SK-MEL-5 (cell line): ENCODE measurements at places on chromosomes 7 and 10.

- no peak for DNase-seq
Observed at GRCh38 chr7:158498443-158499081, 89.1 kb downstream of the PTPRN2 start.

DNA sequence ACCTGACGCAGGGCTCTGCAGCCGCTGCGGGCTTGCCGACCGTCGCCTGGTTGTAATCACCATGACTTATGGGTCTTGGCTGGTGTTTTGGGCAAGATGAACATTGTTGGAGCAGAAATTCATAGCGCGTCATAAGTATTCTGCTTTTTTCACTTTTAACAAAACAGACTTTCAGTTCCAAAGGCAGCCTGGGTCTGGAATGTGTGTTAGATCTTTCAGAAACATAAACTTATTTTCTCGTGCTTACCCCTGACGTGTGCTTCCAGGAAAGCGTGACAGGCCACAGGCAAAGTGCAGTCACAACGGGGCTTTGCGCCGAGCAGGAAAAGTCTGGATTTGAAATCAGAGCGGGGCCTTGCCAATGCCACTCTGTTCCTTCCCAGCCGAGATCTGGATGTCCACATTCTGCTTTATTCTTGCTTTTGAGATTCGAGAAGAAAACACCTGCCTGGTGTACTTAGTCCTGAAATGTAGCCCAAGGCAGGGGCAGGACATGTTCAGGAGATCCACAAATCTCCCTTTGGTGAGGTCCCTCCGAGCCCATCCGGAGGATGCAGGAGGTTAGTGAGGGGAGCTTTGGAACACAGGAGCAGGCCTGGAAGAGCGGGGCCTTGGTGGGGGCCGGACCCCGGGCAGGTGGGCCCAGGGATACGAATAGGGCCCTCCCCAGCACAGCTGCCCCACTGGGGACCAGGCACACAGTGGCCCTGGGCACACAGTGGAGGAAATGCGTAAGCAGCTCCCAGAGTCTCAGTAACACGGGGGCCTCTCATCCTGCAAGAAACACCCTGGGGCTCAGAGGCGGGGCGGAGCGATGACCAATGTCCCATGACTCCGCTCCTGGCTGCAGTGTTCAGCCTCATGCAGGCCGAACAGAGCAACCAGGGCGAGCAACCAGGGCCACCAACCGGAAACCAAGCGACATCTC is 49.5 kb upstream of the EBF3 start:
- no peak for DNase-seq

DNA sequence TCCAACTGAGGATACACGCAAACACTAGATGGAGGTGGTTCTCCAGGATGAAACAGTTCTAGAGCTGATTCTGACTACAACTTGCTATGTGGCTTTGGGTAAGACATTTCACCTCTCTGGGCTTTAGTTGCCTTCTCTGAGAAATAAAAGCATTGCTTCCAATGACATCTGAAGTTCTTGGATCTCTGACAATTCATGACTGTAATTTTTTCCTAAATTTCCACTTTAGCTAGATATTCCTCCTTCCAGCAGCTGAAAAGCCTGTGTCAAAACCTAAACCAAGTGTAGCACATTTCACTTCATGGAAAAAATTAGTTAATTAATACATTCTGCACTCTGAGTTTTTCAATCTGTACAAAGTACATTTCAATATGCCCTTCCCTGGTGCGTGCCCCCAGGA is 50.0 kb upstream of the ANK3 start:
- no peak for DNase-seq

- peak; percentile 30 for DNase-seq
Observed at GRCh38 chr10:26696786-26697162, 727 bp upstream of the PDSS1 start.

DNA sequence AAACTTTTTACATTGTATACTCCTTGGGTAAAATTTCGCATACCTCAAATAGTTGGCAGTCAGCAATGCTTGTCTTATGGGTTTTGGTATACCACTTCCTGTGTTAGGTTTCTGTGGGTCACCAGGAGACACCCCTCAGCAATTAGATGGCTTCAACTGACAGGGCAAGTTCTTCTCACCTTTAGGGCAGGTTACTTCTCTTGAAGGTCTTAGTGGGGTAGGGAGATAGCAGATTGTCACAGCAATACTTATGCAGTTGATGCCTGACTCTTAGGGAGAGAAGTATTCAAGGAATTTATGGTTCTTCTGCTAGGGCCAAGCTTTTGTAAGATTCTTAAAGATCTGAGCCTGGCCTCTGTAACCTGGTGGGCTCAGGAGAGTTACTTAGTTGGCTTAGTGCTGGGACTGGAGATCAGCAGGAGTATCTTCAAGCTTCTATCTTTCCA is 42.9 kb downstream of the MKLN1 start:
- peak; percentile 8 for DNase-seq

- DNase-seq: no peak
Observed at GRCh38 chr10:66678521-66678920, 247.3 kb upstream of the LRRTM3 start.

DNA sequence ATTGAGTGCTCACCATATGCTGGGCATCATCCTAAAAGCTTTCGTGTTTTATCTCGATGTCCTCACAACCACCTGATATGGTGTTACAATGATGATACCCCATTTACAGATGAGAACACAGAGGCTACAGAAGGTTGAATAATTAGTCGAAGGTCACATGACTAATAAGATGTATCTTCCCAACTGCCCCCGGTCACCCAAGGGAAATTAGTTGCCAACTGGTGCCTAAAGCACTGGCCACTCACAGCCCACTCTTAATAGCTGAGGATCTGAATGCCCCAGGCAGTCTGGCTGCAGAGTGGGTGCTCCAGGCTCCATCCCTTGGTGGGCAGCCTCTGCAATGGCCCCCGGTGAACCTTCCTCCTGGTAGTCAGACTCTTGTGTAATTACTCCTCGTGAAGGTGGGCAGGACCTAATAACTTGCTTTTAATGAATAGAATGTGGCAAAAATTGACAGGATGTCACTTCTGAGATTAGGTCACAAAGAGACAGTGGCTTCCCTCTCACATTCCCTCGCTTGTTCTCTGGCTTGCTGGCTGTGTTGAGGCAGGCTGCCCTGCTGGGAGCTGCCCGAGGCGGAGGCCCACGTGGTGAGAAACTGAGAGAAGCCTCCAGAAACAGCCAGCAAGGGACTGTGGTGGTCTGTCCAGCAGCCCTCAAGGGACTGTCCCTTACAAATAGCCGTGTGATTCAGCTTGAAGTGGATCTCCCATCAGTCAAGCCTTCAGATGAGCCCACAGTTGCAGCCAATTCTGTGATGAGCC is 109.4 kb downstream of the ARHGAP22 start:
- no peak for DNase-seq

GRCh38 chr10:98100476-98100875 is 34.0 kb upstream of the R3HCC1L start:
- no peak for DNase-seq

GRCh38 chr7:93575555-93576399 is 1.3 kb upstream of the CALCR start:
- peak; percentile 49 for DNase-seq

DNA sequence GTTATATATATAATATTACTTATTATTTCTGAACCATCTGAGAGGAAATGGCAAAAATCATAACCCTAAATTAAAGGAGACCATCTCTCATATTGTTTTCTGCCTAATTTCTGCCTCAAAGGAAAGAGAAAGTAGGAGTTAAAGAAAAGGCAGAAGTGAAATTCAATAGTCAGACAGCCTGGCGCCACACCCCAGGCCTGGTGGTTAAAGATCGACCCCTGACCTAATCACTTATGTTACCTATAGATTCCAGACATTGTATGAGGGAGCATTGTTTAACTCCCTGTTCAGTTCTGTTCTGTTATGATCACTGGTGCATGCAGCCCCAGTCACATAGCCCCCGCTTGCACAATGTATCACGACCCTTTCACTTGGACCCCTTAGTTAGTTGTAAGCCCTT is 24.9 kb upstream of the CHST3 start:
- DNase-seq: no peak

DNA sequence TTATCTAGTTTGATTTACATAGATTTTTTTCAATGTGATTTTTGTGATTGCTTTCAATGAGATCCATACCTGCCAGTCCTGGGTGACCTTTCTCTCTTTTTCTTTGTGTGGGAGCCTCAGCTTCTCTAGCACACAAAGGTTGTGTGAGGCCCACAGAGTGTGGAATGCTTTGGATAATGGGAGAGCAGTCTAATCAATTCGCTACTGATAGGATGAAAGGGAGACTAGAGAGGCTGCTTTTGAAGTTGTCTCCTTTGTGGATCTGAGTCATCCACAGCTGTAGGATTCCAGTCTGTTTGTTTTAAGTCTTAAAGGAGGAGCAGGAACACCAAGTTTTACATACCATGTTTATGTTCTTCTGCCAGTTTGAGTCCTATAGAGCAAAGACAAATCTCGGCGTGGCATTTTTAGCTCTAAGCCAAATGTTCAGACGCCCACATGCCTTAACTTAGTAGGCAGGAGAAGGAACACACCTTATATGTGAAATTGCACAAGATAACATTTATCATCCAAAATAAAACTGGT is 330.0 kb downstream of the ARL4A start:
- peak; percentile 36 for DNase-seq

DNA sequence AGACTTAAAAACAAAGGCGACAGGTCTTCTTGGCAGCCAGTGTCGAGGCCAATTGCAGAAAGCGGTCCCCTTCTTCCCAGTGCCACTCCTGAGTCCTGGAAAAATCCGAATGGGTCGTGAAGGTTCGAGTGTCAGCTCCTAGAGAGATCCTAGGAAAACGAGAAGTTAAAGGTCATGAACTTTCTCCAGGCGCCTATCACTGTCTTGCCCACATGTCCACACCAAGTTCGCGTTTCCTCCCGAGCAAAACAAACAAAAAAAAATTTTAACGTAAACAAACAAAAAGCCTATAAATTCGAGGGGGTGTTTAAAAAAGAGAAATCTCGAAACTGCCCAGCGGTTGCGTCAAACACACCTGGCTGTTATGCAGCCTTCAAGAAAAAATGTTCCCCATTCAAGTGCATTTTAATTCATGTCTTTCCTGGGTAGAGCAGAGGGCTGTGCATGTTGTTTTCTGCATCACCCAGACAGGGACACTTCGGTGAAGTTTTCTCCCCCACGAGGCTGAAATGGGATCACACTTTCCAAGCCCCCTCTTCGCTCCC is 1.5 kb downstream of the ARHGAP21 start:
- no peak for DNase-seq

DNA sequence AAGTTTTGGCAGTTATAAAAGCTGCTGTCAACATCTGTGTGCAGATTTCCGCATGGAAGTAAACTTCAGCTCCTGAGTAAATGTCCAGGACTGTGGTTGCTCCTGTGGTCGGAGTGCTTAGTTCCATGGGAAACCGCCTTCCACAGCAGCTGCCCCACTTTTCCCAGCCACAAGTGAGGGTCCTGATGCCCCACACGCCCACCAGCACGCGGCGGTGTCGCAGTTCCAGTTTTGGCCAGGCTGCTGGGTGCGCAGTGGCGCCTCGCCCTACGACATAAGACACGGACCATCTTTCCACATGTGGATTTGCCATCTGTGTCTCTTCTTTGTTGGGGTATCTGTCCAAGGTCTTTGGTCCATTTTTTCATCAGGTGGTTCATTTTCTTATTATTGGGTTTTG is 167.1 kb downstream of the DIP2C start:
- no peak for DNase-seq

DNA sequence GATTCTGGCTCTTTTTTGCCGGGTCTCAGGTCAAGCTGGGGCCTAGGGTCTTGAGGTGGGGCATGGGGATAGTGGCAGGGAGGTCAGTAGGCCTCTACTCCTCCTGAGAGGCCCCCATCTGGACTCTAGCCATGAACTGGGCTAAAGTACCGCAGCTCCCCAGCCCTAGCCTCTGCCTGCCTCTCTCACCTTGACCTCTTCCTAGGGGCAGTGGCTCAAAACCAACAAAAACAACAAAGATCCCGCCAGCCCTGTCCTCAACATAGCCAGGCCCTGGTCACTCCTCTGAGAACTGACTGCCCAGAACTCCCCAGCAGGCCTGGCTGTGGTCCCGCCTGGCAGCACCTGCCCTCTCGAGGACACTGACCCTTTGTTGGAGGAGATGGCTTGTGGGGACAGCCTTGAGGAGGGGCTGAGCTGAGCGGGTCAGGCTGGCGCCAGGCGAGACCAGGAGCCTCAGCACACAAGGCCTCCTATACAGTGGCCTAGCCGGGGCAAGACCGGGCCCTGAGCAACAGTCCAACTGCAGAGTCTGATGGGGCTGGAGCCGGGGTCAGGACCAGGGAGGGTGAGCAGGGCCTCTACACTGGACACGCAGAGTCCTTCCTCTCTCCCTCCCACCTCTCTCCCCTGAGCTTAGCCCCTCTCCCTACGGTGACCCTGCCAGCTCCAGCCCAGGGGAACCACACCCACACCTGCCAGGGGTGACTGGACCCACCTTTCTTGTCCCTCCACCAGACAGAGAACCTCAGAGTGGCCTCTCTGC is 11.6 kb upstream of the PPIF start:
- peak; percentile 10 for DNase-seq

DNA sequence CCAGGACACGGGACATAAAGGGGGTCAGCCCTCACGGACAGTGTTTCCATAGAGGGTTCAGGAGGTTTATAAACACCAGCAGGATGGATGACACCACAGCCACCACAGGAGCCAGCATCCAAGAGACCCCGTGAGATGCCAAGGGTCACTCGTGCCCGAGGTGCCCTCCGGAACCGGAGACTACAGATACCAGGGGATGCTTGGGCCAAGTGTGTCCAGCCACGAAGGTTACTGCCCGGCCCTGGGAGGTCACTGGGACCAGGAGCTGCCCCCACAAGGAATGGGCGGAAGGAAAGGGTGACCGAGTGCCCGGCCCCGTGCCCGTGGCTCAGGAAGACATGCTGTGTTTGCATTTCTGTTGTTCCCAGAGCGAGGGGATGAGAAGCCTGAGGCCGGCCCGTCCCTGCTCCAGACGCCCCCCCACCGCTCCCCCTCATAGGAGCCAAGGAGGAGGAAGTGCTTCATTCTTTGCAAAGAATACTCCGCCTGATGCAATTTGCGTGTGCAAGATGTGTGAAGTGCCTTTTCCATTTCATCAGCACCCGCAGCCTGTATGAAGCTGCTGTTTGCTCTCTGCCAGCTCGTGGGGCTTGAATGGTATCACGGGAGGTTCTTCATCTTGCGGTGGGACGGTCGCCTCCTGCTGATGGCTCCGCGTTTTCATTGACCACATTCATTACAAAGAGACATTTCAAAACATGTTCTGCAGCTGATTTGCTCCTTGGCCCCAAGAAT is 176.4 kb downstream of the ELFN1 start:
- DNase-seq: no peak

DNA sequence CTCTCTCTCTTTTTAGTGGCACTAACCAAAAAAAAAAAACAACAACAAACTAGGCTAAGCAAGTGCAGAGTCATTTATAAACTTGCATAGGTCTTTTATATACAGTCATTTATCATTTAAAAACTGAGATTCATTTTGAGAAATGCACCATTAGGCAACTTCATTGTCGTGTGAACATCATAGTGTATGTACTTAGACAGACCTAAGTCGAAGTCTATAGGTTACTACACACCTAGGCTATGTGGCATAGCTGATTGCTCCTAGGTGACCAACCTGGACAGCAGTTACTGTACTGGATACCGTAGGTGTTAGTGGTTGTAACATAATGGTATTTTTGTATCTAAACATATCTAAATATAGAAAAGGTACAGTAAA is 109.1 kb upstream of the SAMD8 start:
- no peak for DNase-seq

GRCh38 chr10:33459602-33460001 is 125.1 kb upstream of the NRP1 start:
- no peak for DNase-seq

GRCh38 chr10:63005246-63005645 is 127.9 kb upstream of the NRBF2 start:
- DNase-seq: no peak

- peak; percentile 98 for DNase-seq
Observed at GRCh38 chr7:20399521-20399920, 68.8 kb downstream of the ITGB8 start.
